ENCODE measurements at places on chromosomes 7 and 10.

DNA sequence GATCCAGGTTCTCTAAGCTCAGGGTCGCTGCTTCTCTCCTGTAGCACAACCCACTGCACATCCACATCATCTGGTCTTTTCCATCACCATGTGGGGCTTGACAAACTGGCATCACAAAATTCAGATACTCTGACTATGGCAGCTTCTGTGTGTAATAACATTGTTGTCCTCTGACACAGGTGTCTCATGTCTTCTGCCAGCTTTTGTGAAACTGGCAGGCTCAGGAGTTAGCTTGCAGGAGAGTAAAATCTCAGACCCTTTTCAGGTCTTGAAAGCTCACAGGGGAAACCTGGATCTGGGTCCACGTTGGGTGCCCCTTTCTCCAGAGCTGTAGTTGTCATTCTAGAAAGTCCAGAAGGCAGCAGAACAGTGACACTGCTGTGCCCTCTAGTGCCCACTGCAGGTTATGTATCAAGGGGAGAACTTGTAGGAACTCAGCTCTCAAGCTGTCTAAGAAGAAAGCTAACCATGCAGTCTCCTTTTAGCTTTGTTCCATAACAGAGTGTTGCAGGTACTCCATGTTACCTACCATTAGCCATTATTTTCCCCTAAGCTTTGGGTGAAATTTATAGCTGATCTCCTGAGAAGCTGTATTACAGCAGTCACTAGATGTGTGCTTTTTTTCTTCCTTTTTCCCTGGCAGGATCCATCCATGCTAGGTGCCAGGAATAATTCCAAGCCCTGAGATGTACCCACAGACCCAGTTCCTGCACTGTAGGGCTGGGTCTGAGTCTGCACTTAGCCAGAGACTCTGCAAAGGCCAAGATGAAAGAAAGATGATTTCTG is 102.7 kb downstream of the ZNF248 start:
- DNase-seq: no peak

GRCh38 chr7:67413670-67414069 is 417.0 kb downstream of the TYW1 start:
- no peak for DNase-seq

DNA sequence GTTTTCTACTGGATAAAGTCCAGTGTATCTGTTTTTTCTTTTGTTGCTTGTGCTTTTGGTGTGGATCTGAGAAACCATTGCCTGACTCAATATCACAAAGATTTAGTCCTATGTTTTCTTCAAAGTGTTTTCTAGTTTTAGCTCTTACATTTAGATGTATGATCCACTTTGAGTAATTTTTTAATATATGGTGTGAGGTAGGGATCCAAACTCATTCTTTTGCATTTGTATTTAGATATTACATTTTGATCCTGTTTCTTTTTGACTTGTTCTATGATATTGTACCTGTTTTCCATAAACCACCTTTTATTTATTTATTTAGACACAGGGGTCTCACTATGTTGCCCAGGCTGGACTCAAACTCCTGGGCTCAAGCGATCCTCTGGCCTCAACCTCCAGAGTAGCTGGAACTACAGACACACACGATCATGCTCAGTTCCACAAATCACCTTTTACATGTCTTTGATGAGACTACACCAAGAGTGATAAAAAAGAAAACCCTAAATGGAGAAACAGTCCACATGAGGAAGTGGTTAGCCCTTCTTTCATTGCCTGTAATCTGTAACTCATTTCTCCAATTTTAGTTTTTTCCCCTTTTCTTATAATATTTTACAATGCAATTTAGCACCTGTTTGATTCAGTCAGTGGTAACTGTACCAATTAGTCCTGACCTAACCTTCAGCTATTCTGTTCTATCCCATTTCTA is 86.0 kb downstream of the SLC37A3 start:
- no peak for DNase-seq

- no peak for DNase-seq
These were observed 58.0 kb downstream of the PLXNA4 start for GRCh38 chr7:132518102-132518838.

DNA sequence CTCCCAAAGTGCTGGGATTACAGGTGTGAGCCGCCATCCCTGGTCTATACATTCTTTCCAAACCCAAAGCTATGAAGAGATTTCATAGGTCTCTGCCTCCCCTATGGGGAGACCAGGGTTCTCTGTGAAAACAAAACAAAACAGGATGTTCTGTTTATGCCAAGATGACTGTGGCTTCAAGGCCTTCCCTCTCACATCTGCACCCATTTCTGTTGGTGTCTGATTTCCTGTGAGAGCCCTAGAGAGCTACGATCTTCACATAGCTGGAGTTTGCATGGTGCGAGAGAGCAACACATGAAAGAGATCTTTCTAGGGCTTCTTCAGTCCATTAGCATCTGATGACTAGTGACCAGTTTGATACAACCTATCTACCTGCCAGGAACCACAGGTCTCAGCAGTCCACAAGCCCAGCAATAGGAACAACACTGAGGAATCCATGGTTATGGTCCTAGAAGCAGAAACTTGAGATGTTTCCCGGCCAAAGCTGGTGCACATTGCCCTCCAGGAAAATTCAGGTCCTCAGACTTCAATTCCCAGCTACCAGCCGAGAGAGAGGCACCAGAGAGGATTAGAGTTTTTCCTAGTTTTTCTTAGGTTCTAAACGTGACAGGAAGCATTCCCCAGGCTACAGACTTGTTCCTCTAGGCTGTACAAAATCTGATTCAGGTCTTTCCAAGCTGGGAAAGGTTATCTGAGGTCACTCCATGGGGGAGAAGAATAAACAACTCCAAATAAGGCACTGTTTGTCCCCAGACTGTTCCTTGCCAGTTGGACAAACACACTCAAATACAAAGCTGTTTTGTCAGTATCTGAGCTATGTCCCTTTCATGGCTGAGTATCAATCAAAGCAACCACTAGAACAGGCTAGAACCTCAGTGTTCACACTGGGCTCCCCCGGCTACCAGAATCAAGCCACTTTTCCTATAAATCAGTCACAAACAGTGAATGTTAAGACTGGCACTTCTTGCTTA is 259.7 kb downstream of the CALN1 start:
- no peak for DNase-seq

DNA sequence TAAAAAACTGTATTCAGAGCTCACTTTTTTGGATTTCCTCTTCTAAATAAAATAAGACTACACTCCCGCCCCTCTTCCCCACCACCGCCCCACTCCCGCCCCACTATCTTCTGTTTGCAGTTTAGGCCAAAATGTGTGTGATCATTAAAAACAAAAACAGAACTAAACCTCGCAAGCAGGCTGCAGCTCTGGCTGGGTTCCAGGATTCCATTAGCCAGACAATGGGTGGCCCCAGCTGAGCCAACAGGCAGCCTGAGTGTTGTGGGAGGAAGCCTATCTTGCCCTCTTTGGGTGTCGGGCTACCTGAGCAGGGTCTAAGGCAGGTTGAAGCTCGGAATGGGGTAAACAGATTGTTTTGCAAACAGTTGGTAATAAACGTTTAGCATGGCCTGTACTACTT is 41.7 kb downstream of the ARL4A start:
- DNase-seq: no peak

- no peak for DNase-seq
These were observed 97.5 kb upstream of the CCDC6 start for GRCh38 chr10:60003651-60004523.

GRCh38 chr7:113100121-113100603 is 13.5 kb upstream of the GPR85 start:
- DNase-seq: no peak

DNA sequence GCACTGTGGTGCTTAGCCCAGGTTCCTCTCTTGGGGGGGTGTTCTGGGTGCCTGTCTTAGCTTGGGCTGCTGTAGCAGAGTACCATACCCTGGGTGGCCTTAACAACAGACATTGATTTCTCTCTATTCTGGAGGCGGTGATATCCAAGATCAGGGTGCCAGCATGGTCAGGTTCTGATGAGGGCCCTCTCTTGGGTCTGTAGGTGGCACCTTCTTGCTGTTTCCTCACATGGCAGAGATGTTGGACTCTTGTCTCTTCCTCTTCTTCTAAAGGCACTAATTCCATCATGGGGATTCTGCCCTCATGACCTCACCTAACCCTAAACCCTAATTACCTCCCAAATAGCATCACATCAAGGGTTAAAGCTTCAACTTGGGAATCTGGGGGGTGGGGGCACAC is 19.9 kb upstream of the CRHR2 start:
- DNase-seq: no peak

- no peak for DNase-seq
These were observed 81.6 kb upstream of the CHST15 start for GRCh38 chr10:124174673-124175645.

DNA sequence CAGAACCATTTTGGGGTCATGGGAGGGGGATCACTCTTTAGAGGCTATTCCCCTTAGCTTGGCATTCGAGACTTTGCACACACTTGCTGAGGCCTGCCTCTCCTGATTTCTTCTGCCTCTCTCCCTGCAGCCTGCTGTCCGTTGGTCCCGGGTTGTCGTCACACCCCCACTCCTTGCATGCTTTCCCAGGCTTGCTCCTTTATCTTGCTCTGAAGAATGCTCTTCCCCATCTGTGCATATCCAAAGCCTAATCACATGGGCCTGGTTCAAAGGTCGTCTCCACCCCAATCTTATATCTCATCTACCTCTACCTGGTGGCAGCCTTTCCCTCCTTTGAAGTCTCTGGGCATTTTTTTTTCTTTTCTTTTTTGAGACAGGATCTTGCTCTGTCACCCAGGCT is 24.3 kb upstream of the EMX2 start:
- no peak for DNase-seq

GRCh38 chr10:105700218-105700617 is 1059.1 kb downstream of the SORCS3 start:
- DNase-seq: no peak

- DNase-seq: no peak
These were observed 21.0 kb upstream of the ABI1 start for GRCh38 chr10:26881600-26882331.

DNA sequence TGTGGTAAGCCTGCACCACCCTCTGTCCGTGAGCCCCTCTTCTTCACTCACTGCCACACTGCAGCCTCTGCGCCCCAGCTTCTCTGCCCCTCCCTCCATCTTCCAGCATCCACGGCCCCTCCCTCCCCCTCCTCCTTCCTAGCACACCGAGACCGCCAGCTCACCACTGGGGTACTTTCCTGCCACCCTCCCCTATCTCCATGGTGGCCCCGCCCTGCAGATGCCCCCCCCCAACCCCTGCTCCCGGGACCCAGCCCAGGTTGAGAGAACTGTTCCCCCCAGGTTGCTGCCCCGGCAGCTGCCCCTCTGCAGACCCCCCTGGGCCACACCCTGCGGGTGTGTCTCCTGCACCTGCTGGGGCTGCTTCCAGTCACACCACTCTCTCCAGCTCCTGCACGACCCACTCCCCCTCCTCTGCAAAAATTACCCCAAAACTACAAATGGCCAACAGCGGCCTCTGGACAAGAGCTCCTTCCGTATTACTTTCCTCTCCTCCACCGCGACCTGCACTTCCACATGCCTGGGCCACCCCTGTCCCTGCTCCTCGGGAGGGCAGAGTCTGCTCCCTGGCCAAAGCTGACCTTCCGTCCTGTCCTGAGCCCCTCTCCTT is 209.2 kb upstream of the PPP2R2D start:
- DNase-seq: no peak

DNA sequence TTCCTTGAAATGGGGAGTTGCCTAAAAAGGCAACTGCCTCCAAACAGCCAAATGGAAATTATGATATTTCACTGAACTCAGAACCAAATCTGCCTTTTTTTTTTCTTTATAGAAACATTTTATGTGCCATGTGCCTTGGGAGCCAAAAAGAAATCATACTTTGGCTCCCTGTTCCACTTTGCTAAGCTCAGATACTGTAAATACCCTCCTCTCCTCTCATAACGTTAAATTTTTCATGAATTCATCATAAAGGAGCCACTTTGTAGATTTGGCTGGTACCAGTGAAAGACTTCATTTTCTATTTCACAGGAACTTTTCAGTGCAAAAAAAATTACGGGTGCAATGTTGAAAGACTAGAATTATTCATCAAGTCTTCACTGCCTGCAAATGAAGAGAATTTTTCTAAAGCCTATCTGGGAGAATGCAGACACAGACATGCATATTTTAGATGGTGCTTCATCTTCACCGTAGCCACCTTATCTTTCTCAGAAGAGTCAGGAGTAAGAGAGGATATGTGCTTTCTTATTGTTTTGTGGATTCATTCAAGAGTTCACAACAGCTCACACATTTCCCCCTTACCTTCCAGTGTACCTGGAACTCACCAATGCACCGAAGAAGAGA is 742.3 kb upstream of the GALNT17 start:
- DNase-seq: no peak

DNA sequence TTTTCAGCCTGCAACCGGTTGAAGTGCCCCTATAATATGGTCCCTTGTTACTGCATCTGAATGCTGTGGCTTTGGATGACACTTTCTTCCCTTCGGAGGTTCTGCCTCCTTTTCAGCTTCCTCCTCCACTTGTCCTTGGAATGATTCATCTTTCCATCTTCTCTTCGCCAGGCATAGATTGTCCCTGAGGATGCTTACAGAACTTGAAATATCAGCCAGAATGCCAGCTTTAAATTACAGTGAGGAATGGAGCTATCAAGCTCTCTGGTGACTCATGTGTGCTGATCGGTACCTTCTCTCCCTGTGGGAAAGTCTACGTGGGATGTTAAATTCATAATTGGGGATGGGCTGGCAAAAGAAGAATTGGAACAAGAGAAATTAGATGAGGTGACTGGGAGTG is 45.9 kb upstream of the PDK4 start:
- DNase-seq: no peak

- DNase-seq: no peak
These were observed 51.6 kb upstream of the AQP1 start for GRCh38 chr7:30859940-30860496.

- DNase-seq: no peak
These were observed 12.6 kb upstream of the PRPS1L1 start for GRCh38 chr7:18040196-18040595.

GRCh38 chr7:26167303-26167934 is 15.4 kb downstream of the NFE2L3 start:
- DNase-seq: no peak

- DNase-seq: no peak
These were observed 171.9 kb downstream of the ARID5B start for GRCh38 chr10:62073429-62073828.

DNA sequence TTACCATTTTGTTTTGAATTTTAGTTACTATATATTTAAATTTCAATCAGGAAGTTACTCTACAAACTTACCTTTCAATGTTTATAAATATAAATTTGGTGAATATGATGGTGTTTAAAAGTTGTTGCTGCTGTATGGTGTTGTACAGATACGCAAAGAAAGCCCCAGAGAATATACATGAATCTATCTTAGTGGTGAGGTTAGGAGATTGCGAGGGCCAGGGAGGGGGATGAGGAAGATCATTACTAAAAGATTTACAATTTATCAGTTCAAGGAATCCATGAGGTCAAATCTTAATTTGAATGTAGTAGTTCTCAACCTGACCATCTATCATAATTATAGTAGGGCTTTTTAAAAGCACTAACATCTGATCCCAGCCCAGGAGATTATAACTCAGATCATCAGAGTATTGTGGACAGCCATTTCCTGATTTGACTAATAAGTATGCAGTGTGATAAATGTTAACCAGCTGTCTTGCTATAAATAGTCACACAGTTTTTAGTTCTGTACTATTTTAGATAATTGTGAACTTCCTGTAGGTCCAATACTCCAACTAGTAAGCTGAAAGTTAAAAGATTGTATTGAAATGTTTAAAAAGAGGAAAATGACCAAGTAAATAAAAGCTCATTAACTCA is 23.6 kb downstream of the FAM3C start:
- no peak for DNase-seq
